ENCODE measurements at places on chromosomes 1 and 21.

GRCh38 chr1:221290669-221291068, 411.4 kb downstream of the HLX start:
- DNase-seq = no peak

GRCh38 chr1:218658899-218659298, 313.8 kb downstream of the TGFB2 start:
- peak; percentile 91 for DNase-seq

GRCh38 chr1:156894001-156894400, 483 bp downstream of the PEAR1 start:
- no peak for DNase-seq

- DNase-seq = no peak
These were observed 43.9 kb upstream of the CRB1 start for GRCh38 chr1:197224160-197224559.

DNA sequence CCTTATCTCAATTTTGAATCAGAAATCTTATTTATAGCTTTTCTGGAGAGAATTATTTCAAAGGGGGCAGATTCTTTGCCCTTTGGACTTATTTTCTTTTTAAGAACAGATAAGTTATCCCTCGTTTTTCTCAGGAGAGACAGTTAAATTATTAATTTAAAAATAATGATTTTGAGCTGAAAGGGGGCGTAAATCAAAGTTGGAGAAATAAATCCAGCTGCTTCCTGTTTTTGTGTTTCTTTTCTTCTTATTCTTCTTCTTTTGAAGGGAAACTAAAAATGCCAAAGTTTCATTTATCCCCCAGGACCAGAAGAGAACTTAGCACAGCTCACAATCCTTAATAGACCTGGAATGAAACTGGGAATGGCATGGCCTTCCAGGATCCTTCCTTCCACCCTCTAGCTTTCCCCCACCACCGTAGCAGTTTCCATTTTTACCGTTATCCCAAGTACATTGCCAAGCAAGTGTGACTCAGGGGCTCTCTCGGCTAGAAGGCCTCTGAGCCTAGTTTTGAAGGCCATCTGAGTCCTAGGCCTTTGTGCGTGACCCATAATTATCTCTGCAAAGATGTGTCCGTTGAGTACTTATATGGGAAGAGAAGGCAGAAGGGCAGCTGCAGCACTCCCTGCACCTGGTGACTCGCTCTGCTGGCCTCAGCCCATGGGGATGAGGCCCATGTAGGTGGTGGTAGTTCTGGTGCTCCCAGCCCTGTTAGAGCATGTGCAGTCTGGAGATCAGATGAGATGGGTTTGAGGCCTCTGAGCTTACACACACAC, 181.7 kb downstream of the ROR1 start:
- no peak for DNase-seq

DNA sequence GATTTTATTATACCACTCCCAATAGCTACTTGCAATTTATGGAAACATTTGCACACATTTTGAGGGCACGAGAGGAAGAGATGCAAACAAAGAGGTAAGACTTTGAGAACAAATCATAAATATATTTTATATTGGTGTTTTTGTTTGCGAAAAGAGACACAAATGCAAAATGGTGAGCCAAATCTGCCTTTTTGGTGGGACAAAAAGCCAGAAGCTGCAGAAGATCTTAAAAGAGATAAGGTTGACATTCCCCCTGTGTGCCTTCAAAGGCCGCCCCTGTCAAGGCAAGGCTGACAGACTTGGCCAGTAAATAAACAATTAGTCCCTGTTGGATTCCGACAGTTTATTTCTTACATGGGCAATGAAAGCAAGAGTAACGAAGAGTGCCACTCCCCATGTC, 122.8 kb downstream of the LBR start:
- no peak for DNase-seq

GRCh38 chr1:244963231-244963826, 99.0 kb upstream of the HNRNPU start:
- no peak for DNase-seq

GRCh38 chr1:100941580-100942216, 45.8 kb downstream of the SLC30A7 start:
- no peak for DNase-seq

- DNase-seq = no peak
These were observed 55.4 kb upstream of the CAMK1G start for GRCh38 chr1:209527993-209528717.

DNA sequence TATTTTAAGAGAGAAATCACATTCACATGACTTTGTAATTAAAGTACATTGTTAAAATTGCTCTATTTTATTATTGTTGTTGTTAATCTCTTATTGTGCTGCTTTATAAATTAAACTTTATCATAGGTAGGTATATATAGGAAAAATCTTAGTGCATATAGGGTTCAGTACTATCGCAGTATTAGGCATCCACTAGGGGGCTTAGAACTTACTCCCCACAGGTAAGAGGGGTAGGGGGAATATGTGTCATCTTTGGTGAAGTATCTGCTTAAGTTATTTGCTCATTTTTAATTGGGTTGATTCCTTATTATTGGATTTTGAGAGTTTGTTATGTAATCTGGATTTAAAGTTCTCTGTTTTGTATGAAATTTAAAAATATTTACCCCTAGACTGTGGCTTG, 385.2 kb downstream of the DUSP10 start:
- DNase-seq = no peak

GRCh38 chr1:160606611-160607010, 27.3 kb upstream of the CD84 start:
- no peak for DNase-seq

- DNase-seq = no peak
These were observed 201.9 kb downstream of the TOMM20 start for GRCh38 chr1:234926559-234927311.

- DNase-seq = no peak
These were observed 1015.4 kb downstream of the AMY1C start for GRCh38 chr1:104765085-104765484.

DNA sequence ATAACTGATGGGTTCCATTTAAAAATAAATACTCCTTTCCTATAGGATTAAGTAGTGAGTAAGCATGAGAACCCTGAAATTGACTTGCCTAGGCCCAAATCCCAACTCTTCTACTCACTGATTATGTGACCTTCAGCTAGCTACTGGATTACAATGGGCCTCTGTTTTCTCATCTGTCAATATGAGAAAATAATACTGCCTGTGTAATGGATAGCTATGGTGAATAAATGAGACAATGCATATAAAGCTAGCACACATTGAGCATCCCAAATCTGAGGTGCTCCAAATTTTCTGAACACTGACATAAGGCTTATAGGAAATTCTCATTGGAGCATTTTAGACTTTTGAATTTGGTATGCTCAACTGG, 5.3 kb upstream of the LRRC8C start:
- DNase-seq = no peak

- DNase-seq = no peak
These were observed 389 bp downstream of the SEMA6C start for GRCh38 chr1:151146072-151146411.

DNA sequence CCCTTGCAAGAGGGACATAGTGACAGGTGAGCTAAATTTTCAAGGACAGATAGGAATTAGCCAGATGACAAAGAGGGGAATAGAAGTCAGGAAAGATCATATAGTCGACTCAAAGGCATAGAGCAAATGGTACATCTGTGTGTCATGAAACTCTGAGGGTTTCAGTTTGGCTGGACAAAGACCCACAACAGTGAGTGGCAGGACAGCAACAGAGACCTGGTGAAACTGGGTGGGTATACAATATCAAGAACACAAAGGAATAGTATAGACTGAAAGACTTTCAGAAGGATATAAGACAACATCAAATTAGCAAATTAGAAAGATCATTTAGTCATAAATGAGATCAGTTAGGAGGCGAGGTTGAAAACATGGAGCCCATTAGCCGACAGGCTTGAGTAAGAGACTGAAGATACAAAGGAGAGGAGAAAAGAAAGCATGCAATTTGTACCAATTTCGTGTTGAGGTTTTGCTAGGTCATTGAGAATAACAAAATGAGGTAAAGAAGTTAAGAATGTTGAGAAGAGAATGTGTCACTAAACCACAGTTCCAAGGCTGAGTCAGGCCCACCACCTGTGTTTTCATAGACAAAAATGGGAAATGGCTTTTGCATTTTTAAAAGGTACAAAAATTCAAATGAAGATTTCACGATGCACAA, 213.8 kb downstream of the HHIPL2 start:
- DNase-seq = peak; percentile 41

GRCh38 chr1:183889095-183889494, 84.2 kb downstream of the RGL1 start:
- DNase-seq = no peak

GRCh38 chr21:45302082-45303061, 14.7 kb upstream of the POFUT2 start:
- no peak for DNase-seq
